ENCODE measurements at places on chromosomes 1 and 21.
A peak's percentile ranks its signal among the peaks of the same experiment; 100 is the strongest.

DNA sequence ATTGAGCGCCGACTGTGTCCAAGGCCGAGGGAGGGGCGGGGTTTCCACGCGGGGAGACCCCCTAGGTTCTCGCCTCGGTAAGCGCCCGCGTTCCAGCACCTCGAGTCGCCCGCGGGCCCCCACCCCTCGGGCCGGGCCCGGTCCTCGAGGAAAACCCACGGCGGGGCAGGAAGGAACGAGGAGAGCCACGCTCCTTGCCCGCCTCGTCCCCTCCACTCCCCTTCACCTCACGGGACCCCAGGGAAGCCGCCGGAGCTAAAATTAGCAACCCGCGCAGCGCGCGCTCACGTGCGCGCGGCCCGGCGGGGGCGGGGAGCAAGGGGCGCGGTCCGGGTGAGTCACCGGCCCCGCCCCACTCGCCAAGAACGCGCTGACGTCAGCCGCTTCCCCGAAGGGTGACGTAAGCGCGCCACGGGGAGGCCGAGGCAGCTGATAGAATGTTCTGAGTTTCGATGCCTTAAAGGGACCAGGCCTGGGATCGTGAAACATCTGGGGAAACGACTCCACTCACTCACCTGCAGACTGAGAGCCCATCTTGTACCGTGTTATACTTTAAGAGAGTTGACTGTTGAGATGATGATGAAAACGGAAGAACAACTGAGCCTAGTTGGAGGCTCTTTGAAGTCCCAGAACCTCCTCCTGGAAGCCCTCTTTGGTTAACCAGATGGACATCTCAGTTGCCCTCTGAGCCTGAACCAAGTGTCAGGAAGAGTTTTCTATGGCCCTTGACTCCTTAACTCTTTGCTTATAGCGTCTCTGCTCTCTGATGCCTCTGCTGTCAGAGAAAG, 49.7 kb upstream of the ATF3 start:
- DNase-seq: peak; percentile 92

DNA sequence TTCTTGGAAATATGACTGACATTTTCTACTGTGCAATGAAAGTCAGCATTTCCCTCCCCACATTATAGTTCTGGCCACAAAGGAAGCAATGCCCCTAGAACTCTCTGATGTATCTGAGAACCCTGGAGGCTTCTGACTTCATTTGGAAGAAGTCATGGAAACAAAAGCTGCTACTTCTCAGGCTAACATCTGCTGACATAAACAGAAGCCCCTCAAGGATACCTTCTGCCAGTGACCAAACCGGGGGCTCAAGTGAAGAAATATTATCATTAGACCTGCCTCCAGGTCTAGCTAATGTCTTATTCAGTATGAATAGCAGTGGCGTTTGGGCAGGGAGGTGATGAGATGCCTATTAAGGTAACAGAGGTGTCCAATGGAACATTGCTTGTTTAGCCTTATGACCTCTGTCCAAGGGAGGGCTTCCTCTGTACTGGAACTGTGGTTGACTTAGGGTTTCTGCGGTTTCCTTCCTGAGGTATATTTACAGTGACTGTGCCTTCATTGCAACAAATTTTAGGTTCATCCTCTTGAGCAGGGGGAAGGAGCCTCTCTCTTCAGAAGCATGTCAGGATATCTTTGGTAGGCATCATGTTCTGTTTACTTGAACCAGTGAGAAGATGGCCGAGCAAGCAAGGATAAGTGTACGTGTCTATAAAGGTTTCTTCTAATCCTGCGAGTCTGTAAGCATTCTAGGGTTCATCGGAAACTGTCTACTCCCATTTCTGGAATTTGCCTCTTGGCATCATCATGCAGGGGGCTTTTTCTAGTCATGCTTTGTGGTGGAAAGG, 161.7 kb downstream of the PBX1 start:
- no peak for DNase-seq

GRCh38 chr1:149962039-149962647, 25.5 kb upstream of the MTMR11 start:
- DNase-seq: peak; percentile 94

- no peak for DNase-seq
Observed at GRCh38 chr1:217040711-217041455, 317.7 kb upstream of the ESRRG start.

GRCh38 chr1:167922611-167923074, 8.7 kb upstream of the ADCY10 start:
- no peak for DNase-seq

DNA sequence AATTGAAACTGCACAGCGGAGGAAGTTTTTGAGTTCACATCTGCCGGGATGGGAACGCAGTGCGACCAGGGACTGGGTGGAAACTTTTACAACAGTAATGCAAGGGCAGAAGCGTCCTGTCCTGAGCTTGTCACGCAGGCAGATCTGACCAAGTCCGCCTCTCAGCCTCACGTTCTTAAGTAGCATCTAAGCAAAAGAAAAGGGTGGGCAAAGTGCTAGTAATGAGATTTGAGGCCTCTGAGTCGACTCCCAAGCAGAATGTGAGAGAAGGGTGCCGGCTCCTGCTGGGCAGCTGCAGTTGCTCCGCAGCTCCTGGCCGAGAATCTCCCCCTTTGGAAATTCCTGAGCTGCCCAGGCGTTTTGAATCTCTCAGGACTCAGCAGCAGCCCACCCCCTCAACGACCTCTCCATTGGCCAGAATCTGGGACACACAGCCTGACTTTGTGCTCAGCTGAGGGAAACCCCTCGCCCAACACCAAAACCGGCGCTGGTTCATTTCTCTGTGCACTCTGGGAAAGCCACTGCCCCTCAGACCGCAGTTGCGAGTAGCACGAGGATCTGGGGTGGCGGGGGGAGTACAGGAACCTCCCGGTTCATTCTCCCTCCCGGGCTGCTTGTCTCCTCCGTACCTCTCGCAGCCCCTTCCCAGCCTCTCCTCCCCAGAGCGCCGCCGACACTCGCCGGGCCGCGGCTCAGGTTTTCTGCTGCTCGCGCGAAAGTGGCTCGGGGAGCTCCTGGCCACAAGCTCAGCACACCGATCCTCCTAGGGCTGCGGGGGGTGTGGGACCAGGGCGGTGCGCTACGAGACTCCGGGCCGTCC, 913 bp upstream of the S1PR1 start:
- DNase-seq: no peak

- peak; percentile 88 for DNase-seq
Observed at GRCh38 chr1:33180226-33180910, 1.5 kb downstream of the TRIM62 start.

GRCh38 chr1:181090641-181091126, 2.2 kb downstream of the IER5 start:
- no peak for DNase-seq

DNA sequence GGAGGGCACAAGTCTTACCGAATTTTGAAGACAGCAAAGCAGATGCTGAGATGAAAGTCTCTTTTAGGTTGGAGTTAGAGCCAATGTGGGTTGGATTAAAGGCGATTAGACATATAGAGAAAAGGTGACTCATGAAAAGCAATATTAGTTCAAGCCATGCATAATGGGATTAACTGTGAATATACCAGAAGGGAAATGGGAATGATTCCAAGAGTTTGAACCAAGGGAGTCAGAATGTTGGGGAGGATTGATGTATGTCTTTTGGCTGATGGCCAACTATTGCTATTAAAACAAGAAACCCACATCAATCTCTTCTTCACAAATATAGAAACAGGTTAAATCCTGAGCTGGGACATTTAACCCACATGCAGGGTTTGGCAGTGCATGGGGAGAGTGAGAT, 1.2 kb downstream of the HMGCS2 start:
- no peak for DNase-seq

- no peak for DNase-seq
Observed at GRCh38 chr21:45265721-45266517, 21.8 kb downstream of the POFUT2 start.

GRCh38 chr1:58432851-58433668, 113.5 kb downstream of the OMA1 start:
- no peak for DNase-seq

DNA sequence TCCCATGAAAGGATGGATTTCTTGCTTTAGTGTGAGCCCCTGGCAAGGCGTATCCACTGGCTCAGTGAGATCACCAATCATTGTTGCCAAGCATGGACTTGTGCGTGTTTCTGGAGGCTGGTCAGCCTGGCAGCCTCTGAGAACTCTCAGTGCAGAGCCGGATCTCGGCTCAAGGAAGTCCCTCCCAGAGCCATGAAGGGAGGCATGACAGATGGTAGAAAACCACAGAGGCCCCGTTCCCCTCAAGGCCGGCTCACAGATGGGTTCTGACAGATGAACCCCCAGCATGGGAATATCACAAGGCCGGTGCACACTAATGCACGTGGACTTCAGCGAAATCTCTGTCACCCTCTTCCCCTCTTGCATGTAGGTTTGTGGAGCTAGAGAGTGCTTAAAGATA, 290.5 kb downstream of the AJAP1 start:
- DNase-seq: no peak

All from pons (tissue), 1 donor.